ENCODE measurements at places on chromosomes 1 and 21.

DNA sequence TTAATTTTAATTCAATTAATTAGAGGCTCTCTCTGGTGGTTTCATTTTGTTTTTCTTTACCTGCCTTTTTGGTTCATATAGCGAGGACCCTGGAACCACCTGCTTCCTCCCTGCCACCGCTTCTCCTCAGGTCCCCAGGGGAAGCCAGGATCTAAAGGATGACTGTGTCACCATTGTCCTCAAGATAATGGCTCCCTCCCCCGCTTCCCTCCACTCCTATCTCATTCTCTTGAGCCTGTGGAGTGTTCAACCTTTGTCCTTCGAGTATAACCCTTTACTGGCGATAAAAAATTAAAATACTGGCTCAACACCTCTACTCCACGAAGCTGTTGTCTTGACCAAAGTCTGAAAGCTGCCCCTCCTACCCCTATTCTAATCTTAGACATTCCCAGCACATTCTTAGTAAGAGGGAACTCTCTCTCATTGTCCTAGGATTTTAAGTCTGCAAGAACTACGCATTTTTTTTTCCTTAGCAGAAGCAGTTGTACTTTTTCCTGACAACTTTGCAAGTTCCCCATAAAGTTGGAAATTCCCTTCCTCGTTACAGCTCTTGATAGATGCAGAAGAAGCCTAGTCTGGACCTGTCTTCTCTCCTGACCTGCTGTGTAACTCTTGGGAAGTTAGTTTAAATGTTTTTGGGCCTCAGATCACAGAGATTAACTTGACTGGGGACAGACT, 12.6 kb upstream of the MAPKAPK2 start:
- DNase-seq = no peak

DNA sequence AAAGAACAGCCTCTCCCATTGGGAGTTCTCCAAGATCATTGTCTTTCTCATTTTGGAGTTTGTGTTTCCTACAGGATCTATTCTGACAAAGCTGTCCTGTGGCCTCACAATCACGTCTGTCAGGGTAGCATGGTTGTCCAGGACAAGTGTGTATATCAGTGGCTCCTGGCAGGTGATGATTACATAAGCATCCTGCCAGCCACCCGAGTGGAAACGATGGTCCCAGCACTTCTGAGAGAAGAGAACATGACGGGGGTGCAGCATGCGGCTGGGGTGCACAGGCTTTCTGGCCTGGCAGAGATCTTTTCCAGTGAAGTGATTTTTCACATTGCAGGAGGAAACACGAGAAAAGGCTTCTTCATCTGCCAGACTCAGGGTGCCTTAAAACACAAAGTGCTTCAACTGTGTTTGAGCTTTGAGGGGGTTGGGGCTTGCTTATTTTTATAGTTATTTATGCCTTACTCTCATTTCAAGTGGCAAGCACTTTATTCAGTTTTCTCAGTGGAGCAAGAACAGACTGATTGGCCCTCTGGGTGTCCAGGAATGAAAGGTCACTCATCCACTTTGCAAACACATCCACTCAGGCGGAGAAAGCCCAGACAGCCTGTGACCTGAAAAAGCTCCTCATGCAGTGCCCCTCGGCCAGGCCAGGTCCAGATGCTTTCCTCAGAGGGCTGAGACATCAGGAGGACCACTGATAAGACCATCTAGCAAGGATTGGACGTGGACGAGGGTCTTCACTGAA, 186.0 kb downstream of the DUSP10 start:
- no peak for DNase-seq

DNA sequence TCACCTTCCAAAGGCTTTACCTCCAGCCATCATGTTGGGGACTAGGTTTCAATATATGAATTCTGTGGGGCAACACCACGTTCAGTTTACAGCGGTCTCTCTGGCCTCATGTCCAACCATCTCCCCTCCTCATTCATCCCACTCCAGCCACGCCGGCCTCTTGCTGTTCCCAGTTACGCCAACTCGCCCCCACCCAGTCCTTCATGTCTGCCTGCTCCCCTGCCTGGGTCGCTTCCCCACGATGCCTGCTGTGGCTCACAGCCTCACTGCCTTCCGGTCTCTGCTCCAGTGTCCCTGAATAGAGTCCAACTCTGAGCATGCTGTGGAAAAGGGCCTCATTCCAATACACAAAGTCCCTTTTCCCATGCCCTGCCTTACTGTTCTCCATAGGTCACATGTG, 193.8 kb downstream of the KIF26B start:
- DNase-seq = no peak

DNA sequence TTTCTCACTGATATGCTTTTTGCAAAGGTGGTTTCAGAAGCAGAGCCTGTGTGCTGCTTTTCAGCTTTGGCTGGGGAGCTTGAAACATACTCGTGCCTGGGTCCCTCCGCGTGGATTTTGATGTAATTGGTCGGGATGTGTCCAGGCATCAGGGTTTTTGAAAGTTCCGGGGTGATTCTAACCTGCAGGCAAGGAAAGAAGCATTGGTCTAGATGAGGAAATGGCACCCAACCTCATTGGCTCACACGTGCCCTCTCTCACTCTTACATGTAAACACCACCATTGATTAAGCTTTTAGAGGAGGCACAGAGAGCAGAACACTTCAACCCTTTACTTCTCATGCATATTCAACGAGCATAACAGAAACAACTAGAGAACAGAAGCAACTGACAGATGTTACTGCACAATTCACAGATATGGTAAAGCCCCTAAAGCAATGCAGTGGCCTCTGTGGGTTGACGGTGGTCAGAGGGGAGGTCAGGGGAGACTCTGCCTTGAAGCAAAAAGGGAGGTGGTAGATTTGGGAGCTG, 112.1 kb downstream of the TLR5 start:
- no peak for DNase-seq

DNA sequence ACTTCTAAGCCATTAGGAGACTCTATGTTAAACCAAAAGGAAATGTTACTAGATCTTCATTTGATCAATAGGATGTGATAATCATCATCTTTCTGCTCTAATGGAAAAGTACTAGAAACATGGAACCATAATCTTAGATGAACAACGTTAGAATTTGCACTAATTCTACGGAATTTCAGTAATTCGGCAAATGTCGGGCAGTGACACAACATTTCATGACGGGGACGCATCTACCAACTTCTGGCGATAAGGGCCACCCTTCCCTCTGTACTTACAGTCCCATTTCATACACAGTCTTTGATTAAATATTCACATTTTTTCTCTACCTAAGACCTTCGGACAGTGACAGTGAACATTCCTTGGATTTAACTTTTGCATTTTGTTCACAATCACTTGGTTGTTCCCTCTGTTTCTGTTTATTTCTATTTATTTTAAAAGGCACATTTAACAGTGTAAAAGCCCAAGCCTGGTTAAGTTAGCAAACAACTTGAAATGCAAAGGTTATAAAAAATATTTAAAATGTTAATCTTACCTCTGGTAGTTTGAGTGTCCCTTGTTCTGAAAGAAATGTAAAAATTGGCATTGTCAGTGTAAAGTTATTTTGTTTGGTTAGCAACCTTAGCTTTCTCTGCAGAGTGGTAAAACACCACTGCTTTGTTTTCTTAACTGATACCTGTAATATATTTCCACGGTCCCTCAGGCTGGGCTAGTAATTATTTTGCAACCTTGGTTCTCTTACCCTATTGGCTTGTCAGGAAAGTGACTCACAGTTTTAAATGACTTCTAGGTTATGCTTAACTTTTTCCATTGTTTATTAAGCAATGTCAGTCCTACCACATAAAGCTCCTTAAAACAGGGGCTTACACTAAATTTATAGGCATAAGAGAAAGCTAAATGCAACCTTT, 276.9 kb downstream of the VAV3 start:
- no peak for DNase-seq

DNA sequence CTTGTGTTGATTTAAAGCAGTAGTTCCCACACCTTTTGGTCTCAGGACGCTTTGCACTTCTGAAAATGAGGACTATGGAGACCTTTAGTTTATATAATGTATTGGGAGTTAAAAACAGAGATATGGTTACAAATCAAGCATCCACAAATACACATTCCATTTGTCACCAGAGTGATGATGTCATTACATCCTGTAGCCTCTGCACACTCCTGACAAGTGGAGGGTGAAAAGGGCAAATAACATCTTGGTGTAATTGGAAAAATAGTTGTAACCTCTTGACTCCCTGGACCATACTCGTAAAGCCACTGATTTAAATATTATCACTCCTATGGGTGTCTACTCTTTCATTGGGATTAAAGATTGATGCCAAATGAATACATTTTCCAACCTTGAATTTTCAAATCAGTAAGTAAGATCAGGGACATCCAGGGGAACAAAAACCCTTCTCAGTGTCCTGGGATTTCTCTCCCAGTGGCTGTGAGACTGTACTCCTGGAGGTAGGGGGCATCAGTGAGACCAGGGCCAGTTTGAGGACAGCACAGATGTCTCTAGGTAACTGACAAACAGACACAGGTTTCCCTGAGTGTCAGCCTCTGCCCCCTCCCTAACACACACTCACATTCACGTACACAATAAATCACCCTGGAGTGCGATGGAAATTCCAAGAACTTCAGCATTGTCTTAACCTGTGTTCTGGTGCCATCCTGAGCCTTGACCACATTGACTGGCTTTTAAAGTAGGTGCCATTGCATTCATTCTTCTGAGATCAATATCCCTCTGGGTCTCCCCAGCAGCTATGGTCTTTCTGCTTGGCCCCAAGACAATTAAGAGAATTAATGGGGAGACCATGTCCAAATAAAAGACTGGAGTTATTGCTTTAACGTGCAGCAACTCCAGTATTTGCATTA, 63.0 kb downstream of the NR5A2 start:
- no peak for DNase-seq

DNA sequence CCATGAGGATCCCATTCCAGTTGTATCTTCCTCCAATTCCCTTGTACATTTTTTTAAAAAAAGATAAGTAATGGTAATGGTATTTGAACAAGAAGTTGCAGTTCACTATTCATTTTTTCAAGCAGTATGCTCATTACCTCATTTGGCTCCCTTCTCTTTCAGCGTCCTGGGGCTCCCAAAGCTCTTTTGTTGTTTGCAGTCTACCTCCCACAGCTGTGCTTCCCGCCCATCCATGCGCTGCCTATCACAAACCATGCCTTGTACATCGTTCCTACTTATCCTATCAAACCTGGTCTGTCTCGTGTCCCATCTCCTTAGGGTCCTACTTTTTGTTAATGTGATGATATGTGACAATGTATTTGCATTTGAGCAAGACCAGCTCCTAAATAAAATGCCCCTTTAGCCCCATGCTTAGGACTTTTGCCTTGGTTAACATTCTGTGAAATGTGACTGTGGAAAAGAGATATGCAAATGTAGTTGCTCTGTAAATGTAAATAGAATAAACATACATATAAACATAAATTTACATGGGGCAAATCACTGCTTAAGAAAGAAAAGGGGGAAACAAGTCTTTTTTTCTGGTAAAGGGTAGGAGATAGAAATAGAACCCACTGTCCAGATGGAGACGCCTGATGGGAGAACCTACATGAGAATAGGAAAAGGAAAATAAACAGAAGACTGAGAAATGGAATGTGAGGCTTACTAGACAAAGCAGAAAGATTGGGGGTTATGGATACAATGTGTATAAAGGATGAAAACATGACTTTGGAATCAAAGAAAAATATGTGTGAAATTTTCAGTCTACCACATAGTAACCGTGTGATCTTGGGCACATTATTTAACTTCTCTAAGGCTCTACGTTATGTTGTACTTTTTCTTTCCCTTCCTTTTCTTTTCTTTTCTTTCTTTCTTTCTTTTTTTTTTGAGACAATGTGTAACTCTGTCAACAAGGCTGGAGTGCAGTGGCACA, 59.8 kb upstream of the PLXNA2 start:
- DNase-seq = no peak

DNA sequence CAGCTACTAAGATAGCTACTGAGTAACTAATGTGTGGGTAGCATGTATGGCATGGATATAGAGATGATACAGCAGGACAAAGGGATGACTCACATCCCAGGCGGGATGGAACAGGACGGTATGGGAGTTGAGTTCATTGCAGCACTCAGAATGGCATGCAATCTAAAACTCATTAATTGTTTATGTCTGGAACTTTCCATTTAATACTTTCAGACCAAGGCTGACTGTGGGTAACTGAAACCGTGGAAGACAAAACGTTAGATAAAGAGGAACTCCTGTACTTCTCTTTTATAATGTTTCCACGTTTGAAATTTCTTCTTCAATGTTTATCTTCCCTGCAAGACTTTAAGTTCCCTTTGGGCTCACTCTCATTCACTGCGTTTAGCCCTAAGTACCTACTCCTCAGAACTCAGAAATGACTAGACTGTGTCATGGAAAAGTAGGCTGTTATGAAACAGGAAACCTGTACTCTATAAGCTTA, 151.9 kb downstream of the MAGI3 start:
- DNase-seq = no peak

- no peak for DNase-seq
These were observed 30.6 kb upstream of the ZP4 start for GRCh38 chr1:237921306-237921705.

DNA sequence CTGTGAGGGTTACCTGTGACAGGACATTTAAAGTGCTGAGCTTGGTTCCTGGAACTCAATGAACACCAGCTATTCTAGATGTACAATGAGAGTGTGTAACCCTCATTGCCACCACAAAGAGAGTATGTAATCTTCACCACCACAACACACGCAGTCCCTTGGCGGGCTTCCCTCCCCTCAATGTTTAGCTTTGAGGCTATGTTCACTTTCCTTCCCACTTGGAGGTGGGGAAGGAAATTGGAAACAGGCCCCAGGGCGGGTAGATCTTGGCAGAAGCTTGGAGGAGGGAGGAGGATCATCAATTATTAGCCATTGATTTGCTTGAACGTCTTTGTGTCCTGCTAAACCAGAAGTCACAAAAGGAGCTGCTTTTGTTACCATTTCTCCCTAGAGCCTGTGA, 8.3 kb upstream of the COL16A1 start:
- no peak for DNase-seq

GRCh38 chr1:78255846-78256245, 210.1 kb downstream of the GIPC2 start:
- DNase-seq = no peak

DNA sequence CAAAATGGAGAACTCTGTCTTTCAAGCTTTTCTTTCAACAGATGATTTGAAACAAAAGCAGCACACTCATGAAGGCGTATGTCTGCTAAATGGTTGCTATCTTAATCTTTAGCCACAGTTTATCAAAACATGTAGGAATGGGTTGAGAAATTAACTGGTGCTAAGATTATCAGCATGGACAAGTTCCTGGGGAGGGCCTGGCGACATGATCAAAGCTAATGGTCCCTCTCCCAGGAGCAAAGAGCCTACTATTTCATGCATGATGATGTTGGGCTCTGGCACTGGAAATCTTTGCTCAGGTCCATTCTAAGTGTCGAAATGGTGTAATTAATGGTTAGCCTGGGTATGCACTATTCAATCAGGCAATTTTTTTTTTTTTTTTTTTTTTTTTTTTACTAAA, 91.7 kb downstream of the SLC45A1 start:
- no peak for DNase-seq

- DNase-seq = no peak
These were observed 201.5 kb downstream of the HS2ST1 start for GRCh38 chr1:87115891-87116290.
